Vagina (tissue), 2 donors: ENCODE measurements at places on chromosomes 13 and 19.

DNA sequence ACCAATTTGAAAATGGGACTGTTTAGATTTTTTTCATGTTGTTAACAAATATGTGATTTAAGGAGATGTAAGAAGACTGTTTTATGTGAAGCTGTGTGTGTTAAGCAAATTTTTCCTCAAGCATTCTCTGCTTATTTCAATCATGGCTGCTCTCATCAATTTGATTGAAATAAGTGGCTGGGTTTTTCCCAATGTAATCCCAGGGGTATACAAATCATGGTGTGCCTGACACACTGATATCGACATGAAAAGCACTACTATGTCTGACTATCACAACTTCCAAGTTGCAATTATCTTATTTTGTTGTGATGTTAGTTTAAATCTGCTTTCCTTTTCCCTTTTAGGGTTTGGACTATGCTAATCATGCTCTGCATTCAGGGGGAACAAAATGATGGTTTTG lies 283.7 kb downstream of the HS6ST3 start:
- H3K27me3 ChIP-seq: no peaks in the 10 kb centered on the region
- H3K4me1 ChIP-seq: no peaks in the 10 kb centered on the region
- no peaks in the 10 kb centered on the region for H3K36me3 ChIP-seq
- DNase-seq: no peak
- H3K27ac ChIP-seq: no peak overlapping the region
- H3K4me3 ChIP-seq: no peak overlapping the region

GRCh38 chr13:110562696-110563462 lies 1.4 kb upstream of the RAB20 start:
- H3K4me3 ChIP-seq: peak overlapping the region; percentile 76
- H3K27ac ChIP-seq: no peak overlapping the region
- no peaks in the 10 kb centered on the region for H3K27me3 ChIP-seq
- DNase-seq: no peak
- no peaks in the 10 kb centered on the region for H3K36me3 ChIP-seq

DNA sequence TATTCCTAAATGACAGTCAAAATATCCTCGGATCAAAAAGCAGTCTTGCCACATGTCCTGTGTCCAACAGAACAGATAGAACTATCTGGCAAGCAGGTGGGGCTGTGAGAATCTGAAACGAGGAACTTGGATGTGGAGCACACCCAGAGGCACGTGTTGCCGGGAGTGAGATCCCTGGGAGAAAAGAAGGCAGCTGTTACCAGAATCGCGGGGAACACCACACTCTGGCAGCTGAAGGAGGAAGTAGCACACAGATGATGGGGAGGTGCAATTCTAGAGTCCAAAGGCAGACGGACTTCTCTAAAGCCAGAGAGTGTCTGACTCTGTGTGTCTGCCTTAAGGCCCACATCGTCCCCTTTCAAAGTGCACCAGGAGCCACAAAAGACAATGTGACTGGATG lies 22.3 kb downstream of the SLC7A1 start:
- no peak overlapping the region for H3K4me3 ChIP-seq
- H3K27me3 ChIP-seq: no peaks in the 10 kb centered on the region
- DNase-seq: no peak

GRCh38 chr13:35874704-35875103 lies 256.5 kb downstream of the DCLK1 start:
- no peak overlapping the region for H3K4me3 ChIP-seq
- no peaks in the 10 kb centered on the region for H3K27me3 ChIP-seq
- no peaks in the 10 kb centered on the region for H3K4me1 ChIP-seq
- H3K27ac ChIP-seq: peak overlapping the region; percentile 52
- H3K36me3 ChIP-seq: no peaks in the 10 kb centered on the region

DNA sequence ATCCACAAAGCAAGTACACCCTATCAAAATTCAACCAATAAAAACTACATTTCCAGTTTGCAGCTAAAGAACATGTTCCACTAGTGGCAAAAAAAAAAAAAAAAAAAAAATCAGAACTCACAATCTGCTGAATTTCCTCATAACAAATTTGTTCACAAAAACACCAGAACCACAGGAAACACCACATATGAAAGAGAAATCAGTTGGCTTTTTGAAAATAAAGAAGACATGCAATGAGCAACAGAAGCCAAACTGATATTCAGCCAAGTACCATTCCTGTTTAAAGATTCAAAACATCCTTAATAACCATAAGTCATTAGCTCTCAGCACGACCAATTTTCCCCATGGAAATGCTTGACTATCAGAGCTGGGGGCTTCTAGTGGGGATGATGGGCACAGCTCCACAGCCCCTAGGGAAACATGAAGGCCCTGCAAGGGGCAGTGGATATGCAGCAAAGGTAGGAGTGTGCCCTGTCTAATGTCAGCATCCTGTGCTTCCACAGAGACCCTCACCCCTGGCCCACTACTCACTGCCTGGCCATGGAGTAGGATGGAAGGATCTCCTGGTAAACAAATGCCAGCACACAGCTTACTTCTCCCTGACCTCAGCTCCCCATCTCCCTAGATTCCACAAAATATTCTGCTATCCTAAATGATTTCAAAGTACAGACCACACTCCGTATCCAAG lies 74.0 kb upstream of the DOCK9 start:
- no peak overlapping the region for H3K4me3 ChIP-seq
- peaks cover 35% of the 10 kb centered on the region for H3K4me1 ChIP-seq
- no peaks in the 10 kb centered on the region for H3K27me3 ChIP-seq
